ENCODE measurements at places on chromosomes 7 and 10.

DNA sequence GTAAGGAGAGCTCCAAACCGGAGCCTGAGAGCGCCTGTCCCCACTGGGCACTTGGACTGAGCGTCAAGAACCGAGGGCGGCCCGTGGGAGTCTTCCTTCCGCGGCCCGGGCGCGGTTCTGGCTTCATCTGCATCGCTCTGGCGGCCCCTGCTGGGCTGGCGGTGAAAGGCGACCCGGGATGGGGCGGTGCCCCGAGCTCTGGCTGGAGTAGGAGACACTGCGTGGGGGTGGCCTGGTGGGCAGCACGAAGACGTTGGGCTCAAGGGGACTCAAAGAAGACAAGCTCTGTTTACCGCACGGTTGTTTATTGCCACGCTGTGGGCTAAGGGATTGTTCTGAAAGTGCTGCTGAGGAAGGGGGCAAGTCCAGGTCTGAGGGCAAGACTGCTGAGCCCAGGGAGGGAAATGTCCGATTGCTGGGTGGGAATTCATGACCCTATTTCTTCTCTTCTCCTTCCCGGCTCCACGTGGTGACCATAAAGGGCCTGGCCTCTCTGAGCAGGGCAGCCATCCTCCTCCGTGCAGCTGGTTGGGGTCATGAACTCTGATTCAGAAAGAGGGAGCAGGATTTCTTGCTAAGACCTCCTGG is 29.8 kb downstream of the PLAU start:
- DNase-seq: peak; percentile 75

DNA sequence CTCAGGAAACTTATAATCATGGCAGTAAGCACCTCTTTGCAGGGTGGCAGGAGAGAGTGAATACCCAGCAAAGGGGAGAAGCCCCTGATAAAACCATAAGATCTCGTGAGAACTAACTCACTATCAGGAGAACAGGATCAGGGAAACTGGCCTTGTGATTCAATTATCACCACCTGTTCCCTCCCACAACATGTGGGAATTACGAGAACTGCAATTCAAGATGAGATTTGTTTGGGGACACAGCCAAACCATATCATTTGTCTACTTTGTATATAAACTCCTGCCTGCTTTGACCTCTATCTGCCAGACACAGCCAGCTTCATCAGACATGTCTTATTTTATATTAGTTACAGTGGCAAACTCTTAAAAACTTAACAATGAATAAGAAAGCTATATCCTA is 50.4 kb downstream of the ARMC3 start:
- no peak for DNase-seq

GRCh38 chr7:69780379-69780778 is 182.1 kb downstream of the AUTS2 start:
- peak; percentile 47 for DNase-seq

DNA sequence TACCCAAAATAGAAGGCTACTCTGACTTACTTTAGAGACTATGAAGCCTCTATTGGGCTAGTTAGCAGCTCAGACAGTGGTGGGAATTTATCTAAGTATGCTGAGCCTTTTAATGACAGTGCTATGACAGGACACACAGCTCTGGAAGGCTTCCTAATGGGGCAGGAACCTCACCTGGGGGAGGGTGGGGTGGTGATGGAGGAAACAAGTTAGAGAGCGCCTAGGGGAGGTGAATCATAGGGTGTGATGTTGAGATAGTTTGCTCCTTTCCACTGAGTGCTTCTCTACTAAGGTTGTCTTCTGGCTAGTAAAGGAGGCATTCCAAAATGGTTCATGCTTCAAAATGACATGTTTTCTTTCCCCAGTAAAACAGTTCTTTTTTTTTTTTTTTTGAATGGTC is 42.1 kb downstream of the PPP1R9A start:
- no peak for DNase-seq

GRCh38 chr10:126250045-126250444 is 138.2 kb downstream of the ADAM12 start:
- no peak for DNase-seq

GRCh38 chr10:102815790-102816549 is 21.2 kb downstream of the CYP17A1 start:
- DNase-seq: peak; percentile 87

DNA sequence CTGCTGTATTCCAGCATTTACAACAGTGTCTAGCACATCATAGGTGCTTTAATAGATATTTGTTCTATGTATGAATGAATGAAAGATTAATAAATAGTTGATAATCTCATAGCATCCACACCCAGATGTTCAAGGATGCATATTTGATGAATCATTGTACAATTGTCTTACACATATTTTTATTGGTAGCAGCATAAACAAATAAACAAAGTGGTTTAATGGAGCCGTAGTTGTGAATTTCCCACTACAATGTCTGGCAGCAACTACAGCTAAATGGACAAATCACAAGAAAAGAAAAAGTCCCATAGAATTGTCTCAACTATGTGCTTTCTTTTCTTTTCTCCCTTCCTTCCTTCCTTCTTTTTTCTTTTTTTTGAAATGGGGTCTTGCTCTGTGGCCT is 150.8 kb downstream of the NRP1 start:
- DNase-seq: no peak

DNA sequence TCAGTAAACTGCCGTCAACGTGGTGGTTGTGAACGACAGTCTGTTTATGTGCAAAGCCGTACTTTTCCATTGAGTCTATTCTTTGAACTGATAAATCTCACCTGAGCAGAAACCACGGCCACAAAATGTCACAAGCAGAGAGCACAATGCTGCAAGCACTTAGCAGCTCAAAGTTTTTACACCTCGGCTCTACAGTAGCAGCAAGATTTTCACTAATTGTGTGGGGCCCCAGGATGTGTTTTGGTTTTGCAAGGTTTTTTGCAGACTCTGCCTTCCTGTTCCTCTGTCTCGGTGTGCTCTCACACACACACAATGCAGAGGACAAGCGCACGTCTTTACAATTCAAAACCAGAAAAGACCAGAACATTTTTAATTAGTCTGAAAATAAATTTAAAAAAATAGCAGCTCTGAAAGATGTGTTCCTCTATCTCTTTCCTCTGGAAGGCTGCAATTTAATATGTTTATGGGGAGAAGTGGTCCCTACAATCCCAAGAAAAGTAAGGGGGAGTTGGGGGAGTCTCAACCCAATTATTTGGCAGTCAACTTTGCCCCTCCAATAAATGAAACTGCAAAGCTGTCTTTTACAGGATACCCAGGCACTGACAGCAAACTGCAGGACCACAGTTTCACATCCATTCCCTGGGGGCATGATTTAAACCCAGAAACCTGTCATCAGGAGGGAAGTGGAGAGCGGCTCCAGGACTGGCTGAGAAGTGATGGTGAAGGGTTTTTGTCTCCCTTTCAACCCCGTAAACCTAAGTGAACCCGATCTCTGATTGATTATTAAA is 73.8 kb upstream of the SFMBT2 start:
- no peak for DNase-seq

DNA sequence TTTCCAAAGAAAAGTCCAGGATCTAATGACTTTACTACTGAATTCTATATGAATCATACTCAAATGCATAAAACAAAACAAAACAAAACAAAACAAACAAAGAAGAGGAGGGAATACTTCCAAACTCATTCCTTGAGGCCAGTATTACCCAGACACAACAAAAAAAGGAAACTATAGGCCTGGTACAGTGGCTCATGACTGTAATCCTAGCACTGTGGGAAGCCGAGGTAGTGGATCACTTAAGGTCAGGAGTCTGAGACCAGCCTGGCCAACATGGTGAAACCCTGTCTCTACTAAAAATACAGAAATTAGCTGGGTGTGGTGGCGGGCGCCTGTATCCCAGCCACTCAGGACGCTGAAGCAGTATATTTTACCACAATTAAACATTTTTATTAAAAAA is 114.6 kb downstream of the NRBF2 start:
- peak; percentile 78 for DNase-seq

DNA sequence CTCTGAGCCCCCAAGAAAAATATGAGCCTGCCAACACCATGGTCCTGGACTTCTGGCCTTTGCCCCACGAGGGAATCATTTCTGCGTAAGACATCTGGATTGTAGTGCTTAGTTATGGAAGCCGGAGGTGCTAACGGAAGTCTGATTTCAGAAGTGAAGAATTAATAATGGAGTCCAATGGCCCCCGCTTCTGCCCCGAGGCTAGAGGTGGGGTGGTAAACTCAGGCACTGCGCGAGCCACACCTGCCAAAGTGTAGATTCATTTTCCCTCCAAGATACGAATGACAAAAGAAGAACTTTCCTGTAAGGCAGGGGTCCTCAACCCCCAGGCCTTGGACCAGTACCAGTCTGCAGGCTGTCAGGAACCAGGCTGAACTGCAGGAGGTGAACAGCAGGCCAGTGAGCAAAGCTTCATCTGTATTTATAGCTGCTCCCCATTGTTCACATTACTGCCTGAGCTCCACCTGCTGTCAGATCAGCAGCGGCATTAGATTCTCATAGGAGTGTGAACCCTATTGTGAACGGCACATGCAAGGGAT is 22.3 kb downstream of the CNPY1 start:
- no peak for DNase-seq

DNA sequence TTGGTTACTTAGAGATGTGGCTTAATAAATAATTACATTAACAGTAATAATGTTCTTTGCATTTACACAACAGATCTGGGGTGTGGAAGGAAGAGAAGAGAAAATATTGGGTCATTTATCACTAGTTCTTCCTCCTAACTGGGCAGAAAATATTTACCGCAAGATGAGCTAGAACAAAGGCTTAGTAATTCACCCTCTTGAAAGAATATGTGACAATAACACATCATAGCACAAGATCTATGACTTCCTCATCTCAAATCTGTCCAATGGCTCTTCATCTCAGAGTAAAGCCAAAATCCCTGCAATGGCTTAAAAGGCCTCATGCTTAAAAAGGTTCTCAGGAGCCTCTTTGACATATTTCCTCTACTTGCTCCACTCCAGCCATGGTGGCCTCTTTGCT is 178.6 kb downstream of the ZNF438 start:
- no peak for DNase-seq

DNA sequence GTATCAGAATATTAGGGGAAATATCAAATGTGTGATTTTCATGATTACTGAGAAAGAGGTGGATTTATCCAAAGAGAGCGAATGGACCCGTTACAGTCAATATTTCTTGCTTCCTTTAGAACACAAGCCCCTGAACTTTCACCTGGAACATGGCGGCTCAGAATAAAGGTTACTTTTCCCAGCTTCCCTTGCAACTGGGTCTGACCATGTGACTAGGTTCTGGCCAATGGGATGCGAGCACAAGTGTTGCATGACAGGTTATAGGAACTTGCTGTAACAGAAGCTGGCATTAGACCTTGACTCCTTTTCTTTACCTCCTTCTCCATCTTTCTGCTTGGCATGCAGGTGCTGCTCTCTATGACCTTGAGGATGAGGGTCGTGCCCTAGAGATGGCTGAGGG is 556.1 kb downstream of the TYW1 start:
- no peak for DNase-seq

DNA sequence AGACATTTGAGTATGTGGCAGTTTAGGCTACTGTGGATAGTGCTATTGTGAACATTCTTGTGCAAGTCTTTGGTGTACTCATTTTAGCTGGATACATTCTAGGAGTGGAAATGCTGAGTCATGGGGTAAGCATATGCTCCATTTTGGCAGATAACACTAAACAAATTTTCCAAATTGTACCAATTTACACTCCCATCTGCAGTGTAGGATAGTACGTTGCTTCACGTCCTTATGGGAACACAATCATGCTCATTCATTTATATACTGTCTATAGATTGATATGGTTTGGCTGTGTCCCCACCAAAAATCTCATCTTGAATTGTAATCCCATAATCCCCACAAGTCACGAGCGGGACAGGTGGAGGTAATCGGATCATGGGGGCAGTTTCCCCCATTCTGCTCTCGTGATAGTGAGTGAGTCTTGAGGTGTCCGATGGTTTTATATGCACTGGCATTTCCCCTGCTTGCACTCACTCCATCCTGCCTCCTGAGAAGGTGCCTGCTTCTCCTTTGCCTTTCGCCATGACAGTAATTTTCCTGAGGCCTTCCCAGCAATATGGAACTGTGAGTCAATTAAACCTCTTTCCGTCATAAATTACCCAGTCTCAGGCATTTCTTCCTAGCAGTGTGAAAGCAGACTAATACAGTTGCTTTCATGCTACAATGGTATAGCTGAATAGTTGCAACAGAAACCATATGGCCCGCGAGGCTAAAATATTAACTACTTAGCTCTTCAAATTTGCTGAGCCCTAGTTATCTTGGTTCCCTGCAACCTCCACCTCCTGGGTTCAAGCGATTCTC is 25.6 kb downstream of the RNF216 start:
- DNase-seq: peak; percentile 66

- DNase-seq: no peak
Measured at GRCh38 chr10:30744106-30744505, 114.6 kb upstream of the LYZL2 start.

DNA sequence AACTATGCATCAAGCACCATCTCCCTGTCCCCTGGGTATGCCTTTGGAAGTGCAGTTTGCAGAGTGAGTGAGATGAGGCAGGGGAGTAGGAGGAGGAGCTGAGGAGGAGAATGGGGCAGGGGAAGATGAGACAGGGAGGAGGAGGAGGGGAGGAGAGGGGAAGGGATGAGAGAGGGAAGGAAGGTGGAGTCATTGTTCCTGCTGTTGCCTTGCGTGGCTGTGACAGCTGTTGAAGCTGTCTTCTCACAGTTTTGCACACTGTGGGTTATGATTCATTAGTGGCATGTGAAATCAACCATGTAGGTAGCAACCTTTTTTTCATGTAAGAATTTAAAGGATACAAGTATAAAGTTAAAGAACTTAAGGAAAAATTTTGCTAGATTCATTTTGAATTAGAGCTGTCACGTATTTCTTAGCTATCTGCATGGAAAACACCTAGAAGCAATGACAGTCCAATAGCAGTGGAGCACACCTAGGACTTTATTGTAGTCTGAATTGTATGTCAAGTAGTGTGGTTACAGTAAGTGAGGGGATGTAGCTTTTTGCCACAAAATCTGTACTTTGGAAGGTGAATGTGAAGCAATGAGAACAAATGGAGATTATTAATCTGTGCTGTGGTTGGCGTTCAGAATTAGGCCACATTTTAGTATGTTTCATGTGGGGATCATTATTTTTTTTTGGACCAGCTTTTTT is 21.7 kb downstream of the CCM2 start:
- peak; percentile 34 for DNase-seq

DNA sequence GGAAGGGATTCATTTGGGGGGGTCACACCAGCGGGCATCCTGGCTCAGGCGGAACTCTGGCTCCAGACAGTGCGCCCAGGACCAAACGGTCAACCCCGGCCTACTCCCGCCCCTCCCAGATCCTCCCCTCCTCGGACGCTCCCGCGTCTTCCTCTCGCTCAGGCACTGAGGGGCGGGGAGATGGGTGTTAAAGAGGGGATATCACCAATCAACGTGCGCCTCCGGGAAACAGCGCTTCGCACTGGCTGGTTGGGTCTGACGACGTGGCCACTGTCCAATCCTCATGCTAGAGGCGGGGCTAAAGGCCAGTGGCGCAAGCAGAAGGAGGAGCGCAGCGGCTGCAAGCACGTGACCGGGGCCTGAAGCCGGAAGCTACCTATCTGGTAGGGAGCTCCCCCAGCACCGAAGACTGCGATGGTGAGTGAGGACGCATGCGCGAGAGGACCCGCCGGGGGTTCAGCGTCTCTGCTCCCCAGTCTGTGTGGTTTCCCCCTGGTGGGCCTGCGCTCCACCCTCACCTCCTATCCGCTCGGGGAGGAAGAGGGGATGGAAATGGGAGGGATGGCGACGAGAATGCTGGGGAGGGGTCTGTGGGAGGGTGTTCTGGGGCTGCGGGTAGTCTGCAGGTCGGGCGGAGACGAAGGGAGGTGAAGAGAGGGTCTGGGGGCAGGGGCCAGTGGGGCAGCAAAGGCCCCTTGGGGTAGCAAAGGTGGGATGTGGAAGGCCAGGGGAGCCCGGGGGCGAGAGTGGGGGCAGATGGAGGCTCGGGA is at the start of gene LAMTOR4:
TSS of gene LAMTOR4 (plus strand) at position 360 of the 770 bp plus-strand sequence. CDS start at position 415, 55 bp downstream.
- DNase-seq: peak; percentile 99

All from fibroblast of skin of back (primary cell).